ENCODE measurements at places on chromosomes 7 and 10.

GRCh38 chr10:117896517-117896916 is 150.2 kb downstream of the RAB11FIP2 start:
- no peak for DNase-seq

GRCh38 chr10:33005322-33006301 is 47.6 kb upstream of the ITGB1 start:
- no peak for DNase-seq

DNA sequence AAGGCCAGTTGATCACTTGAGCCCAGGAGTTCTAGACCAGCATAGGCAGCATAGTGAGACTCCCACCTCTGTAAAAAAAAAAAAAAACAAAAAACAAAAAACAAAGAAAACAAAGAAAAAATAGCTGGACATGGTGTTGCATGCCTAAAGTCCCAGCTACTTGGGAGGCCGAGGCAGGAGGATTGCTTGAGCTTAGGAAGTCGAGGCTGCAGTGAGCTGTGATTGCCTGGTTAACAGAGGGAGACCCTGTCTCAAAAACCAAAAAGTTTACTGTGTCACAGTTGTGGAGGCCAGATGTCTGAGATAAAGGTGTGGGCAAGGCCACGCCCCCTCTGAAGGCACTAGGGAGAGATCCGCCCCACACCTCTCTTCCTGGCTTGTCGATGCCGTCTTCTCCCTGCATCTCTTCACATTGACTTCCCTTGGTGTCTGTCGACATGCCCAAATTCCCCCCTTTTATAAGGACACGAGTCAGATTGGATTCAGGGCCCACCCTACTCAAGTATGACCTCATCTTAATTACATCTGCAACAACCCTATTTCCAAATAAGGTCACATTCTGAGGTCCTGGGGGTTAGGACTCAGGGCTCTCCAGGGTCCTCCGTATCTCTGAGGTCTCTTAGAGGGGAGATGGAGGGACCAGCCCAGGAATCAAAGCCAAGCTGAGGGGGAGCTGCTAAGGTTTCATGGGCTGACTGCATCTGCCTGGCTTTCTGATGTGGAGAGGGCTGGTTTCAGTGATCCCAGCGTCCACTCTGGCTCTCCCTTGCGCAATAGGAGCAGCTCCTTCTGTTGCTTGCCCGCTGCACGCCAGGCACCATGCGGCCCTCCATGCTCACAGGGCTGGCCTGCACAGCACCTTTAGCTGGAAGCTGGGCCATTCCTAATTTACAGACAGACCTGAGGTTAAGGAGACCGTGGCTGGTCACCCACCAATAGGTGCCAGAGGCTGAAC is 23.1 kb downstream of the AGAP3 start:
- no peak for DNase-seq

DNA sequence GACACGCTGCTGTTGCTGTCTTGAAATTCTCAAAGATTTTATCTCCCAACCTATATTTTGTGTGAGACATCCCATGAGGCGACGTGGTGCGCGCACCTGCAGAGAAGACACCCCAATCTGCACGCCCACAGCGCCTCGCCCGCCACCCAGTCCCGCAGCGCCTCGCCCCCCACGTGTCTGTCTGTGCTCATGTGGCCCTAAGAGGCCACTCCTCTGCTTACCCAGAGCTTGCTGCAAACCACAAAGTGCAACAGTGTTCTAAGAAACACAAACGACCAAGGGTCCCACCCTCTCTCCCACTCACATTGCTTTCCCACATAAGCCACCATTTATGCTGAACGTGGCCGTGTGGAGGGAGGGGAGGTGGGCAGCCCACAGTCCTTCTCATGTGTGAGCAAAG is 287.2 kb downstream of the PTPRN2 start:
- DNase-seq = no peak

GRCh38 chr7:46996972-46997371 is 584.9 kb downstream of the TNS3 start:
- DNase-seq = no peak

GRCh38 chr7:149353739-149354504 is 91.9 kb downstream of the ZNF783 start:
- no peak for DNase-seq

DNA sequence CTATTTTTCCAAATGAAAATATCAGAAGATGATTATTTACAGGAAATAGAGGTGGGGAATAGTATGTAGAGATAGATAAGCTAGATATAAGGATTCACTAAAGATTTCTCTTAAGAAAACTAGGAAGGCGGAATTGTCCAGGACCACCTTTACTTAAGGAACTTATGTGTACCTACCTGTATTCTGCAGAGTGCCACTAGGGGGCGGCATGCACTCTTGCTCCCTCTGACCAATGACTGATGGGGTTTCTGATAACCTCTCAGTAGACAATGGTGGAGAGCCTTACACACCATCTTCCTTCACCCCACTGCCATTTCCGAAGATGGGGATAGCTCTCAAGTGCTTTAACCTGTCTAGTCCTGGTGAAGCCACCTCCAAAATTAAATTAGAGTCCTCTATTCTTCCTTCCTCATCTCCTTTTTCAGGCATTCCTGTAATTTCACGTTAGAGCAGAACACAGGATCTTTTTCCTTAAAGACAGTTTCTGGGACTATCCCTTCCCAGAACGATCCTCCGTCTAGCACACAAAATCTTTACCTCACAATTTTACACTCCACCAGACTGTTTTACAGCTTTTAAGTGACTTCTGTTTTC is 453.1 kb downstream of the SORCS1 start:
- DNase-seq = no peak

DNA sequence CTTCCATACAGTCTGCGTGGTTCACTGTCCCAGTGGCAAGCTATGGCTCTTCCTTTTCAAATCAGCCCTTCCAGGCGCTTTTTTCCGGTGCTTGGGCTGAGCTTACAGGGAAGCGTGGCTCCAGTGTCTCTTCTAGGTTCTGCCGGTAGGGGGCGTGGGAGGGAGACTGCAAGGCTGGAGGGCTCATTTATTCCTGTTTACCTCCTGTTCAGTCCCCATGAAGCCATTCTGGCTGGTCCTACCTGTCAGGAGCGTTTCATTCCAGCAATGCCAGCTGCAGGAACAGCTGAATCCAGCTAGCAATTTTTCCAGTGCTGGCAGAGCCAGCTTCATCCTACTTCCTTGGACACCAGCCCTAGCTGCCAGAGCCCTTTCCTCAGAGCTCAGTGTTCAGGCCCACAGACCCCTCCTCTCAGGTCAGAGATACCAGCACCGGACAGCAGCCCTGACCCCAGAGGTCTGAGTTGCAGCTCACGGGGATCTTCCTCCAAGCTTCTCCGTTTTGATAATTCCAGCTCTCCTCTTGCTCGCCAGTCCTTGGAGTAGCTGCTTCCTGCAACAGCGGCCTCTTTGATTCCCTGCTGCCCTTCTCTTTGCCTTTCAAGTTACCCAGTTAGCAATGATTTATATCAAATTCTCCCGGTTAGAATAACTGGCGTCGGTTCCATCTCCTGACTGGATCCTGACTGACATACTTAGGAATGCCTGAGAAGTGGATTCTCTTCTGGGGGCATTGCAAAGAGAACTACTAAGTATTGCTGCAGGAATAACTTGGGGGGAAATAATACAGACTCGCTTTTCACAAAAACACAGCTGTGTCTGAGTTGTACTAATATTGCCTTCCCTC is 129.8 kb downstream of the FRMD4A start:
- DNase-seq = no peak

- DNase-seq = no peak
Measured at GRCh38 chr10:44172883-44173607, 211.9 kb downstream of the CXCL12 start.

DNA sequence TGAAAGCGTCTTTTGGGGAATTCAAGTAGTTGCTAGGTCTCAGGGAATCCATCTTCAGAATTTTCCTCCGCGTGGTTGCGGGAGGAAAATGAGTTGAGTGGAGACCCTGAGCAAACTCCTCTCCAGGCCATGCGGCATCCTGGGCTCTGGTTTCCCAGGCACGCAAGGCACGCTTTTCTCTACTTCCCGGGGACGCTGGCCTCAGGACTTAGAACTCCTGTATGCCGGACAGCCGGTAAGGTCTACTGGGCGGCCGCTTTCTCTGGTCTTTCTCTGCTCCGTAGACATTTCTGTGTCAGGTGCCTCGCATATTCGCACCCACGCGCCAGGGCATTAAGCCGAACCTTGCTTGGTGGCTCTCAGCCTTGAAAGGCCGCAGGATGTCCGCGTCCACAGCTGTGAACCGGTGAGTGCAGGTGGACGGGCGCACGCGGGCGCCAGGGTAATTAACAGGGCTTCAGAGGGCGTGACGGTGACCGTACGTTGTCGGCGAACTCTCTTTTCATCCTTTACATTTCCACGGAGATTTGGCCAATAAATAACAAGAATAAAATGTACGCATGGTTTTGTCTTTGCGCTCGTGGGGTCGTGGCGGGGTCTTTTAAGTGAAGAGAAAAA is 992 bp upstream of the RBM20 start:
- DNase-seq = no peak

DNA sequence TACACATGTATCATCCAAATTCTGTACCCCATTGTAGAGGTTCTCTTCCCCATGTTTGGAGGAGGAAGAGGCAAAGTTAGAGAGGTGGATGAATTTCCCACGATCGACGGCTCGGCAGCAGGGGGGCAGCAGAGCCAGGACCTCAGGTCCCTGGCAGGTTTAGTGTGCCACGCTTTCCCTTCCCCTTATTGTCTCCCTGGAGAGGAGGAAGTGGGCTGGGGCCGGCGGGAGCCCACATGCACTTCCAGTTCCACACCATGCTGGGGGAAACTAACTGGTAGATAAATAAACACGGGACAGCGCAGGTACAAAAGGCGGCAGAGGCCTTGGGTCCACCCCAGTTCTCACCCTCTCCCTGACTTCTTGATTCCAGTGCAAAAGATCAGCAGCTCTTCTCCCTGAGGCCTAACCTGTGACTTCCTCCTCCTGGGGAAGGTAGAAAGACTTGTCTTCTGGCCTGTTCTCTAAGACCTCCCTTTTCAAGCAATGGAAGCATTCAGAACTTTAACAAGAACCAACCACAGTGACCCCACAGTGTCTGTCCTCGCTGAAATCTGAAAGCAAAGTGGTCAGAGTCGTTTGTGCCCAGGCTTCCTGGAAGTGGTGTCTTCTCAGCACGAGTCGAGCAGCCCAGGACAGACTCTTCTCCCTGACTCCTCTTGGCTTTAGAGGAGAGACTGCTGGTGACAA is 30.5 kb upstream of the SRGN start:
- DNase-seq = no peak

DNA sequence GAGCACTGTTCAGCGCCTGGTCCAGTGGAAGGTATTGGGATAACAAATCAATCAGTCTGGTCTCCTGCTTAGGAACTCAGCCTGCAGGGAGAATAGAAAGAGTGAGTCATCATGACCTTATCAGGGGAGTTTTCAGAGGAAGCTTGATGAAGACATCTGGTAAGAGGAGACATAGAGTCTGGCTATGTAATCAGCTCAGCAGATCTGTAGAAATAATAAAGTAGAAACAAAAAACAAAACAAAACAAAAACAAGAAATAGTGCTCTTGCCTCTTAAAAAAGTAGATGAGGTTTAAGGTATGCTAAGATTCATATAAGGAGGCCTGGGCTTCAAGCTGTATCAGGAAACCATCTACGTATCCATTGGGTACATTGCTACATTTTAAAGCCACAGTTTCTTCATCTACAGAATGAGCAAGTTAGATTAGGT is 14.4 kb downstream of the TAS2R41 start:
- DNase-seq = no peak

DNA sequence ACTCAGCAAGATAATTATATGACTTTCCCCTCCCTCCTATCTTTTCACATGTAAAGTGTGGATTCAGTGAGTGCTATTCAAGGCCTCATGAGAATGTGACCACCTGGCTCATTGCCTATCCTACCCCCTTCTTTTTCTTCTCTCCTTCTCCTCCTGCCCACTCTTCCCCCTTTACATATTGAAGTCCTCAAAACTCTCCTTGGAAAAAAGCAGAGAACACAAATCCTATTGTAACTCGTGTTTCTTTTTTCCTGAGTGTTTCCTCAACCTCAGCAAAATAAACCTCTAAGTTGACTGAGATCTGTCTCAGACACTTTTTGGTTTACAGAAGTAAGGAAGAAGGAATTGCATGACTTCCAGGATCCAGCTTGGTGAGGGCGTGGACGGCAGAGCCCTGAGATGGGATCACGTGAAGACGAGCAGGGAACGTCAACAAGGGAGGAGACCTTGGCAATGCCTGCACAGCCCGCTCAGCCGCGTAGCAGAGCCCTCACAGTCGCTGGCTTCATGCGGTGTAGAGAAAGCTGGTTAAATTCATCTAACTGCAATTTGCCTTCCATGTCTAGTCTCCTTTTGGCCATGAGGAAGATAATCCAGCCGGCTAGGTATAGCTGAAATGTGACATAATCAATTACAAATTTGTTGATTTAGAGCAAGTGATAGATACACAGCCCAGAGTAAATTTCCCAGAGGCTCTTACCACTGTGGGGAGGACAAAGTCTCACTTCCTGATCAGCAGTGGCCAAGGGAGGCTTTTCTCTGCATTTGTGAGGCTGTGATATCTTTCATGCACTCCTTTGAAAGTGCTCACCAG is 75.7 kb downstream of the LYZL2 start:
- no peak for DNase-seq

DNA sequence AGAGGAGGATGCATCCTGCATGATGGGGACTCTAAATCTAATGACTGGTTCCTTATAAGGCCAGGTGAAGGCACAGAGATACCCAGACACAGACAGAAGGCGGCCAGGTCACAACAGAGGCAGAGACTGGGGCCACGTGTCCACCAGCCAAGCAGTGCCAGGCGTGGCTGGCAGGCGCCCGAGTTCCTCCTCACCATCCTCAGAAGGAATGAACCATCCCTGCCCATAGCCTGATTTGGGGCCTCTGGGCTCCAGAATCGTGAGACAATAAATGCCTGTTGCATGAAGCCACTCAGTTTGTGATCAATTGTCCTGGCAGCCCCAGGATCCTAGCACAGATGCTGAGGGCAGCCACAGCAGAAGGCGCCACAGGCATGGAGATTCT is 69.0 kb upstream of the TNRC18 start:
- DNase-seq = no peak

DNA sequence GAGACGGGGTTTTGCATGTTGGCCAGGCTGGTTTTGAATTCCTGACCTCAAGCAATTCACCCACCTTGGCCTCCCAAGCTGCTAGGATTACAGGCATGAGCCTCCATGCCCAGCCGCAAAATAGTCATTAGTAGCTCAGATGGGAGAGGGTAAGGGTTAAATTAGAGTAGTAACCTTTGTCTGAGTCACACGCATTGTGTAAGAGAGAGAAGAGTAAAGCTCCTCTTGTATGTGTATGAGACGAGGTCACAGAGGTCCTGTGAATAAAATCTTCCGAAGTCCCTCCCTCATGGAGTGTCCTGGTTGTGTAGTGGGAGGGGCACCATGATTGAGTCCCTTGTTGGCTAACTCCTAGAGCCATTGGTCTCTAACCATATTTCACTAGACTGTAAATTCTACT is 85.2 kb upstream of the CDC14C start:
- DNase-seq = no peak

GRCh38 chr10:77821551-77821950 is 105.0 kb downstream of the DLG5 start:
- DNase-seq = no peak

- DNase-seq = no peak
Measured at GRCh38 chr10:76675561-76675950, 962.1 kb downstream of the KCNMA1 start.
